Amniotic stem cell (primary cell): ENCODE measurements at places on chromosomes 4 and X.

GRCh38 chr4:139738846-139739613, 73.4 kb downstream of the MGST2 start:
- DNase-seq: no peak

DNA sequence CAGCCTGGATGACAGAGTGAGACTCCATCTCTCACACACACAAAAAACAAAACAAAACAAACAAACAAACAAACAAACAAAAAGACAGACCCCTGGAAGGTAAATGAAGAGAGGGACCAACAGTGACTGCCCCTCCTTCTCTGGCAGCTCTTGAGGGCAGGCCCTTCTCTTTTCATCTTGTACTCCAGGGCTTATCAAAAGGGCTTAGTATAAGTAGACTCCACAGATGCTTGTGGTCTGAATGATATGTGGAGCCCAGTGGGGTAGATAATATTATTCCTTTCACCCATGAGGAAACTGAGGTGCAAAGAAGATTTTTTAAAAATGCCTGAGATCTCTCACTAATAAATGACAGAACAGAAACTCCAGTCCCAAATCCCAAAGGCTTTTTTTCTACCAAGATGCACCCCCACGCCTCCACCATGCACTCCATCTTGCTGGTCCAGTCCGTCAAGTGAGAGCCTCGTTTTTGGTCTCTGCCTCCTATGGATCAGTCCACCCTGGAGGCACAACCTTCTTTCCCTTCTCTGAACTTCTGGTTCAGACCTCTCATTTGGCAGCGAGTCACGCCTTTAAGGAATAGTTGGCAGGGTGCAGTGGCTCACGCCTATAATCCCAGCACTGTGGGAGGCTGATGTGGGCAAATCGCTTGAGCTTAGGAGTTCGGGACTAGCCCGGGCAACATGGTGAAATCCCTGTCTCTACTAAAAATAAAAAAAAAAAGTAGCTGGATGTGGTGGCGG, 17.0 kb upstream of the CHRNA9 start:
- DNase-seq: no peak

GRCh38 chrX:13085526-13085925, 41.1 kb upstream of the FAM9C start:
- no peak for DNase-seq

GRCh38 chr4:5941601-5942000, 48.7 kb upstream of the CRMP1 start:
- no peak for DNase-seq

GRCh38 chr4:10567766-10568165, 110.5 kb upstream of the ZNF518B start:
- no peak for DNase-seq

DNA sequence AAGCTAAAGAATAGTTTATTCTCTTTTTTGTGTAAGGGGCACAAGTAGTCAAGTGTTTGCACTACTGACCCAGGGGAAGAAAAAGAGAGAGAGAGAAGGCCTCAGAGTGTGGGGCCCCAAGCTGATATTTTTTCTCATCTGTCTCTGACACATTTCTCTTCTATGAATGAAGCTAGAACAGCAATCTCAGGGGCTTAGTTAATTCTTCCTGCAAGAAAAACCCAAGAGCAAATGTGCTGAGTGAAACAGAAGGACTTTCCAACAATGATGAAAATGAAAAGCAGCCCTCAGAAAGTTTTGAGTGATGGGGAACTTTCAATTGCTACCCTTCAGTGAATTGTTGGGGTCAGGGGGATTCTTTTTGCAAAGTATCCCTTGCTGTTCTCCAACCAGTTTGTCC, 9.2 kb upstream of the MSN start:
- DNase-seq: no peak
